LHCN-M2 (cell line): ENCODE measurements at places on chromosomes 12 and 14. TPM values are rescaled to one million over a fixed set of nuclear protein-coding genes. Genes with fewer than 3 reads are reported as not detected.

DNA sequence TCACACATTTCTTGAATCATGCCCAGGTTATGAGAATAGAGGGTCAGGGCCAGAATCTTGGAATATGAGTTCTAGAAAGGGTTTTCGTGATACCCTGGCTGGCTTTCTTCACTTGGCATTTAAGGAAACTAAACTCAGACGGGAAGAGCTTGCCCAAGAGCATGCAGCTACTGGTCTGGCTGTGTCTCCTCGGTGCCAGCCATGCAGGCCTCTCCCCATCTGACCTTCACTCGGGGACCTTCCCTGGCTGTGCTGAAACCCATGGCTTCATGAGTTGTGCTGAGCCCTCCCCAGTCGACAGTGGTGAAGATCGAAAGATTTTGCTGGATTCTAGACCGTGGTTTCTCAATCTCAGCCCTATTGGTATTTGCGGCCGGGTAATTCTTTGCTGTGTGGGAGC lies 38.0 kb downstream of the FOXN3 start:
- DNase-seq = no peak

GRCh38 chr12:107760207-107760808 lies 629 bp downstream of the PRDM4 start:
- no peak for DNase-seq

- no peak for DNase-seq
These were observed 20.9 kb upstream of the NUDT14 start for GRCh38 chr14:105201925-105202513.

DNA sequence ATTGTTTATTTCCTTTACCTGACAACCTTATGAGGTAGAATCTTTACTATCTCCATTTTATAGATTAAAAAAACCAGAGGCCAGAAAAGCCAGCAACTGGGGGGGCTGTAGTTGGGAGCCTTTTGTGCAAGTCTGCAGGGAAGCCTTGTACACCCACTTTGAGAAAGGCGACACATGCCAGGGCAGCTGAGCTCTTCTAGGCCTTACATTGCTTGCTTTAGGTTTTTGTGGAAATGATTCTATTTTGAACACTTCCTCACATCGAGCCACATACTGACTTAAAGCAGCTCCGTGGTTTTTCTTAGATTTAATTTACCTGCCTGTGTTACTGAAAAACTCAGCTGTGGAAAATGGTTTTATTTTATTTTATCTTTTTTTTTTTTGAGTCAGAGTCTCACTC lies 34.6 kb downstream of the EP400 start:
- no peak for DNase-seq

DNA sequence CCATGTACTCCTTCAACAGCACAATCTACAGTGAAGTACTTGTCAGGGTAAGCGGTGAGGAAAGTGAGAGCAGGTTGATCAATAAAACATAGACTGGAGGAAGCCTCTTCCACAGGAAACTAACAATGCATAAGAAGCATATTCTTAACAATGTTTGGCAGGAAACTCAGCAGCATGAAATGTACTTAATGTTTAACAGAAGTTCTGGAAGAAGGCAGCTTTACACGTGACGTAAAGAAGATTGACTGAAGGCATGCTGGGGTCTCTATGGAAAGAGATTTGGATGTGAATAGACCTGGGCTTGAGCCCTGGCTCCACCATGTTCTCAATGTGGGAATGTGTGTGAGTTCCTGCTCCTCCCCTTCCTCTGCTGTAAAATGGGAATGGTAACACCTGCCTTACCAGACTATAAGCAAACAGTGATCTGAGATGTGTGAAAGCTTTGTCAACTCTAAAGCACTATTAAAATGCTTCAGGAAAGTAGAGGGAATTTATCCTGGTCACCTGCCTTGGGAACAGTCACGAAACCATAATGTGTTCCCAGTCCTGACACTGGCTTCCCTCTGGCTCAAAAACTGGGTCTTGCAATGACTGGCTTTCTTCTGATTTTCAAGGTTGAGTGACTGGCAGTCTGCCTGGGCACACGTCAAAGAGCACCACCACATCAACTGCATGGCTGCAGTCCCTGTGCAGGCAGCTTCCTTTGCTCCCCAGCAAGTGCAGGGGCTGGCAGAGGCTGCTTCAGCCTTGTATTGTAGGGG lies 384.6 kb downstream of the APAF1 start:
- no peak for DNase-seq

DNA sequence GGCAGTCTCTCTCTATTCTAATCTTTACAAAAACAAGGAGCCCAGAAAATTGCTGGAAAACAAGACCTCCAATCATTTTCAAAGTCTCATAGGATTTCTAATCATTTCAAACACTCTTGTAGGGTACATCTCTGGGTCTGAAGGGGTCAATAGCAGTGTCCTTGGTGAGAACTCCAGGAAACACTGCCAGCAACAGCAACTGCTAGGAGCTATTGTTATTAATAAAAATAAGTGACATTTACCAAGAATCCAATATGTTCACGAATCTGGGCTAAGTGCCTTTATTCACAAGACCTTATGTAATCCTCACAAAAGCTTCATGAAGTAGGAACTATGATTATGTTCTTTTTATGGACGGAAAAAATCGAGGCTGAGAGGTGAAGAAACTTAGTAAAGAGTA lies 72.8 kb downstream of the TTC7B start:
- no peak for DNase-seq

- DNase-seq = no peak
These were observed 202.2 kb downstream of the MON2 start for GRCh38 chr12:62668782-62669181.

GRCh38 chr12:104427547-104427938 lies 29.2 kb upstream of the CHST11 start:
- DNase-seq = no peak

- peak; percentile 49 for DNase-seq
These were observed 687 bp downstream of the RAB35 start for GRCh38 chr12:120115692-120116440.

DNA sequence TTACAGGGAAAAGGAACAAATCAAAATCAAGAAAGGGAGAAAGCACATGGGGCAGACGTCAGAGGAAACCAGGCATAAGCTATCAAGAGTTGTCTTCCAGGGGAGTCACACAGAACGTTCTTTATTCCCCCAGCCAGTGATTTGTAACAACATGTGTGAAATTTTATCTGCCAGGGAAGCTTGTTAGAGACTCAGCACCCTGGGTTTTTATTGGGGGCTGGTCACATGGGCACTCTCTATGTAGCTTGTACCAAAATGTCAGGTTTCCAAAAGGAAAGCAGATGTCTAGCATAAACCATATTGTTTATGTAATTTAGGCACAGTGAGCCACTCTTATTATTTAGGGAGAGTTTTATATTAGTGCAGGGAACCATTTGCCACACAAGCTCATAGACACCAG lies 440.4 kb upstream of the DCN start:
- DNase-seq = no peak

DNA sequence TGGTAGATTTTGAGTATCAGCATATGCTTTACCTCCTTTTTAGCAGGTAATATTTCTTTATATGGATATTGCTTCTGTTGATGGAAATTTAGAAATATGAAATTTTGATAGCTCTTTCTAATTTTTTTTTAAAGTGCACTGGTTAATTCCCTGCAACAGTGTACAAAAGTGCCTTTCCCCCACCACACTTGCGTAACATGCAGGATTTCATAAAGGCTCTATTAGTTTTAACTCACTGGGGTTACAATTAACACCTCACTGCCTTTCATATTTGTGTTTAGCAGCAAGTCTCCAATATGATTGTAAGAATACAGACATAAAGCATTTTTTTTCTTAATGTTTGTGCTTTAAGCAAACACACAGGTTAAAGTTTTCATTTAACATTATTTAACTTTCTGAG lies 25.6 kb downstream of the MNAT1 start:
- DNase-seq = no peak

The GPD1 gene
- 0.17 TPM in 1 of 2 replicates, not detected in the other for total RNA-seq

DNA sequence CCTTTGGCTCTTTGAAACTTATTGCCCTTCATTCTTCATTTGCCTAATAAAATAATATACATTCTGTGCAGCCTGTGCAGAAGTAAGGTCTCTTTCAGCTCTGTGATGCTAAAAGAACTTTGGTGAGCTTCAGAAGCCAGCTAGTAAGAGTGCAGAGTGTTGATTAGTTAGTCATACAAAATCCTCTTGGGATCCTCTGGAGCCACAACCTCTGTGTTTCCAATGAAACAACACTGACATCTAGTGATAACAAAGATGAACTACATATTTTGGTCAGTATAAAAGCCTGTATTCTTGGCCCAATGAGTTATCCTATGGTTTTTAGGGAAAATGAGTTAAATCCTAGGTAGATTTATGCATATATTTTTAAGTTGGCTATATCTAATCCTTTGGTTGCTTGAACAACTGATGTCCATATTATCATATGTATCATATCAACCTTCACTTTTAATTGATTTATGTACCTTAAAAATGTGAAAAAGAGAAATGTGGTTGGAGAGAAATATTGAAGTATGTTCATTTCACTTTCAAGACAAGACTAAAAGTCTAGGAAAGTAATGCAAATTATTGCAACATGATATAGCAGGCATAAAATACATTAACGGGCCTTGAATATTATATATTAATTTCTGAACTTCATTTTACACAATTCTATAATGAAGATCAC lies 158.4 kb downstream of the KLHL28 start:
- peak; percentile 65 for DNase-seq

The SERPINA10 gene
- total RNA-seq = not detected in 2 replicates

DNA sequence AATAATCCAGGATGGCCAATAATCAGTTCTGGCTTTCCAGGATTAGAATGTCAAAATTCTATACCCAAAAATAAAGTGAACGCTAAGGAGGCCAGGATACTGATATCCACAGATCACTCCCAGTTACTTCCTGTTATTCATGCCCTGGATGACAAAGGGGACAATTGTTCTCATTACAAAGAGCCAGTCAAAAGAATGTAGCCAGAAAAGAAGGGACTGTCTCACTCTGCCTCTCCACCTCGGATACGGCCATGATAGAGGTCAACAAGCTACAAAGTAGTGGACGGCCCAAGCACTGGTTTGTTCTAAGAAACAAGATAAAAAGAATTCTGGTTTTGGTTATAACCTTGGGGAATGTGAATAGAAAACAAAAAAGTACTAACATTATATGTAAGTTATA lies 116.1 kb upstream of the ATF7IP start:
- DNase-seq = no peak

The FOXM1 gene
- total RNA-seq = 63.0 and 81.3 TPM in 2 replicates

DNA sequence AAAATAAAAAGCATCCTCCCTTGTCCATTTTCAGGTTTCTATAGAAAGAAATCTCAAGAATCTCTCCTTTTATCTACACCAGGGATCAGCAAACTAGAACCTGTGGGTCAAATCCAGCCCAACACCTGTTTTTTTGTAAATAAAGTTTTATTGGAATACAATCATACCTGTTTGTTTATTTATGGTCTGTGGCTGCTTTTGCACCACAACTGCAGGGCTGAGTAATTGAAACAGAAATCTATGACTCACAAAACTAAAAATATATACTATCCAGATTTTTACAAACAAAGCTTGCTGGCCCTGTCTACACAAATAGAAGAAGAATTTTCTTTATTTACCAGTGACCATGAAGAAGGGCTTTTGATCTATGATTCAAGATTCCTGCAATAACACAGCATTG lies 95.1 kb upstream of the COCH start:
- peak; percentile 74 for DNase-seq

DNA sequence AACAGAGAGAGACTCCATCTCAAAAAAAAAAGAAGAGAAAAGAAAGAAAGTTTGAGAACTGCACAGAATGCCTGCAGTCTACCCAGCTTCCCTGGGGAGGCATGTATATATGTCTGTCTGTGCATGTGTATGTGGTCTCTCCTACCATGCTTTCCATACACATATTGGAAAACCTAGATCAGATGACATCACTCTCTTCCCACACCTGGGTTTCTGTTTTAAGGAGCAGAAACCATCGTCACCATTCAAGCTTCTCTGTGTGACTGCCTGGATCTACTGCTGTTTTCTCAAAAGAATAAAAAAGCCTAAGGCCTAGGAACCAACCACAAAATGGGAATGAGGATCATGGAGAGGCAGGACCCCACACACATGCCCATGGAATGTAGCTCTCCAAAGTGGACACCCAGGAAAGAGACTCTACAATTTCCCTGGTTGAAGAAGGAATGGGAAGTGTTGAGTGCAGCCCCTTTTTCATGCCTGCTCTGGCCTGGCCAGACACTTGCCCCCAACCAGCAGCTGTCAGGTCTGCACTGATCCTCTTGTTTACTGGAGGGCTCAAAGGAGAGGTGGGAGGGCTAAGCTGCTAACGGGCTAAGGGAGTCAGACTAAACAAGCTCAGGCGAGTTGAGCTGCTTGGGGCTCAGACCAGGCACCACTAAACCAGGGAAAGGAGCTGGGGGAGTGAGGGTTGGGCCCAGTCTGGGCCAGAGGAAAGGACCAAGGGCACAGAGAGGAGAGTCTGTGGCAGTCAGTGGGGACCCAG lies 7.7 kb upstream of the PCK2 start:
- DNase-seq = no peak

GRCh38 chr14:74978416-74978947 lies 23.1 kb upstream of the PGF start:
- no peak for DNase-seq

The TAS2R30 gene
- total RNA-seq = 0.32 and 0.57 TPM in 2 replicates

DNA sequence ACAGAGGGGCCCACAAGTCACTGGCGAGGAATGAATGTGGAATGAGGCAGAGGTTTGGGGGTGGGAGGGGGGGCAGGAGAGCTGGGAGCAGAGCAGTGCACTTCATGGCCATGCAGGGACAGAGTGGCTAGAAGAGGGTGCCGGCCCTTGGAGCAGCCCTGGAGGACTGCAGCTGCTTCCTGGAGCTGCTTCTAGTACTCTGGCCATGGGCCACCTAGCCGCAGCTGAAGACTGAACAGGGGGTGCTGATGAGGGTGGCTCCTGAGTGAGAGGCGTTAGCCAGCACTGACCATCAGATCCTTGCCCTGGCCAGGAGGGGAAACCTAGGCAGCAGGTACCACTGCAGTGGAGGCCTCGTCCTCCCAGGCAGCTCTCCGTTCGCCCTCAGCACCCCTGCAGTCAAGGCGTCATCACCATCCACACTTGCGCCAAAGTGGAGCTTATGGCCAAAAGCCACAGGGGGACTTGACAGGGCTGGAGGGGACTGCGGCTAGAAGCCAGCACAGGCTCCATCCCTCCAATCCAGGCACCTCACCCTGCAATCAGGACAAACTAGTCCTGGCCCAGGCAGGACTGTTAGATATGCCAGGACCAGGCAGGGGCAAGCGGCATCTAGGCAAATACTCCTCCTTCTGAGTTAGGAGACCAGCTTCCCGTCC lies 16.4 kb downstream of the OTUB2 start:
- DNase-seq = no peak

- no peak for DNase-seq
These were observed 336.4 kb downstream of the FOXG1 start for GRCh38 chr14:29102996-29103395.

GRCh38 chr12:71460850-71461609 lies 21.4 kb downstream of the LGR5 start:
- DNase-seq = no peak

The GPR65 gene
- total RNA-seq = not detected in 2 replicates

GRCh38 chr12:120199025-120199424 lies 1.9 kb downstream of the RPLP0 start:
- DNase-seq = no peak

The PPP1R1A gene
- not detected in 2 replicates for total RNA-seq

- no peak for DNase-seq
These were observed 104.7 kb upstream of the ESRRB start for GRCh38 chr14:76271041-76271755.
